Colonic mucosa (tissue), 4 donors: ENCODE measurements at places on chromosomes 1 and 21.

DNA sequence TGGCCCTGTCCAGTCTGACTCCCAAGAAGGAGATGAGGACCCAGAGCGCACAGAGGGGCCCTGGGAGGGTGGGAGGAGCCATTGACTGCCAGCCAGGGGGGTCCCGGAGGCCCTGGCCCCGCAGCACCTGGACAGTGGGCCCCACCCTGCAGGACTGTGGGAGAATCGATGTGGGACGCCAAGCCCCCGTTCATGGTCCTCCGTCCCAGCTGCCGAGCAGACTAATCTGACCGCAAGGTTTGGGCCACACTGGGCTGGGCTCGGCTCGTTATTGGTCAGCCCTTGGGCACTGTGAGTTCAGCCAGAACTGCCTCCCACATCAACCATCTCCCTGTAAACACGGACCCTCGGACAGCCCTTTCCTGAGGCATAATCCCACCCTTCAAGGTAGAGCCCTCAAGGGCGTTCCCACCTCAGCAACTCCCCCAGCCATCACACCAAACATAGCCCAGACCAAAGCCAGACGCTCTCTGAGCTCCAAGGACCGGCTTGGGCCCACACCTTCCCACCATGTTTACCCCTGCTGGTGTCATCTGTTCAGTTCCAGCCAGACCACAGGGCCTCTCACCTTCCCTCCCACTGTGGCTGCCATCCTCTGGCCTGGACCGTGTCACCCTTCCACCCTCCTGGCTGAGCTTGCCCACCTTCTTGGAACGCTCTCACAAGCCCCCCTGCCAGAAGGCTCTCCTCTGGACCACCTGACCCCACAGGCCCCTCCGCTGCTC, 16.2 kb upstream of the POFUT2 start:
- no peak for DNase-seq

GRCh38 chr1:245810181-245810769, 655.5 kb downstream of the KIF26B start:
- DNase-seq = no peak

GRCh38 chr1:87478231-87478630, 149.6 kb downstream of the LMO4 start:
- DNase-seq = no peak

GRCh38 chr1:32106663-32107275, 1.1 kb upstream of the KPNA6 start:
- DNase-seq = no peak

GRCh38 chr1:207823880-207824566, 72.2 kb downstream of the CD46 start:
- DNase-seq = peak; percentile 85

DNA sequence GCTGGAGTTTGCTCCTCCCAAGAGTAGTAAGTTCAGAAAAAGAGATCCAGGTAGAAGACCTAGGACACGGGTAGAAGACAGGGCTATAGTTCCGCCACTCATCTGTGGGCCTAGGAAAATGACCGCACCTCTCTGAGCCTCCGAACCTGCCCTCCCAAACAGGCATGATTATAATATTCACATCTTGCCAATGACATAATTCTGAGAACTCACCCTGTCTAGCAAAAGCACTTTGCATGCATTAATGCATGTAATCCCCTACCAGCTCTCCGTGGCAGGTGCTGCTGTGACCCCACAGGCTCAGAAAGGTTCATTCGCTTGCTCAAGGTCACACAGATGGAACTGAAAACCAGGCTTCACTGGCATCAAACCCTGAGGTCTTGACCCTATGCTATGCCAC, 88.0 kb downstream of the SPSB1 start:
- DNase-seq = no peak

DNA sequence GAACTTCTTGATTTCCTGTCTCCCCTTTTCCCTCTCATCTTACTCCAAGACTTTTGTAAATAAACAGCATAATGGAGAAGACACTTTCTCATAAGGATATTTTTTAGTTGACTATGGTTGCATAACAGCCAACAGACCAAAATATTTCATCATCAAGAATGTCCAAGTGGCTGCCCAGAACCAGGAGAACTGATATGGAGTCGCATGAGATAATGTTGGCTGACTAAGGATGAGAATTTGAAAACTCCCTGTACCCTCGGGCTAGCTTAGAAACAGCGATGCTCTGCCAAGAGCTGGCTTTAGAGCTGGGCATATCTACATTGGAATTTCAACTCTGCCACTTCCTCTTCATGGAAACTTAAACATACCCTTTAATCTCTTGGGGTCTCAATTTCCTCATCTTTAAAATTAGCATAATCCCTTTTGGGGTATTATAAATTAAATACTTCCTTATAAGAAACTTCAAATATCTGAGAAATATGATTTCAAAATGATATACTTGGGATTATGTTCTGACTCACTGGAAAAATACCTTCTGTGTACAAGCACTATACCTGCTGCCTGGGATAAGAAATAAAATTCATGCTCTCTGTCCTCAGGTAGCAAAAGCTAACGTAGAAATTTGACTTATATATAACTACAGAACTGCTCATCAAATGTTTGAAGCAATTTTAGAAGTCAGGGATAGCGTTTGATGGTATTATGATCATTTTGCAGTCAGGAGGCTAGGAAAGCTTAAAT, 777.3 kb downstream of the LTN1 start:
- DNase-seq = no peak

DNA sequence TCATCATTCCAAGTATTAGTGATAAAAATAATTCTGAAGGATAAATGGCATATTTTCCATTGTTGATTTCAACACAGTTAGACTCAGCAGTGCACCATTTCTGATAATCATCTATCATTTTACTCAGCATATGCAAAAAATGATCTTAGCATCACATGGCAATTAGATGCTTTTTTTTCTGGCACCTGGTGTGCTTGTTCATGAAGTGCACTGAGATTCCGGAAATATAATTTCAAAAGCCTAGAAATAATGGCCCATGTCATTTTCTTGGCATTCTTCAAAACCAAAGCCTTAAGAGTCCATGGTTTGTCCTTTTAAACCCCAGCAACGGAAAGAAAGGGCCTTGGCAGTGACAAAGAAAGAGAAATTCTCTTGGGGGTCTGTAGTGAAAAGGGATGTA, 278.8 kb downstream of the KIF26B start:
- DNase-seq = no peak

DNA sequence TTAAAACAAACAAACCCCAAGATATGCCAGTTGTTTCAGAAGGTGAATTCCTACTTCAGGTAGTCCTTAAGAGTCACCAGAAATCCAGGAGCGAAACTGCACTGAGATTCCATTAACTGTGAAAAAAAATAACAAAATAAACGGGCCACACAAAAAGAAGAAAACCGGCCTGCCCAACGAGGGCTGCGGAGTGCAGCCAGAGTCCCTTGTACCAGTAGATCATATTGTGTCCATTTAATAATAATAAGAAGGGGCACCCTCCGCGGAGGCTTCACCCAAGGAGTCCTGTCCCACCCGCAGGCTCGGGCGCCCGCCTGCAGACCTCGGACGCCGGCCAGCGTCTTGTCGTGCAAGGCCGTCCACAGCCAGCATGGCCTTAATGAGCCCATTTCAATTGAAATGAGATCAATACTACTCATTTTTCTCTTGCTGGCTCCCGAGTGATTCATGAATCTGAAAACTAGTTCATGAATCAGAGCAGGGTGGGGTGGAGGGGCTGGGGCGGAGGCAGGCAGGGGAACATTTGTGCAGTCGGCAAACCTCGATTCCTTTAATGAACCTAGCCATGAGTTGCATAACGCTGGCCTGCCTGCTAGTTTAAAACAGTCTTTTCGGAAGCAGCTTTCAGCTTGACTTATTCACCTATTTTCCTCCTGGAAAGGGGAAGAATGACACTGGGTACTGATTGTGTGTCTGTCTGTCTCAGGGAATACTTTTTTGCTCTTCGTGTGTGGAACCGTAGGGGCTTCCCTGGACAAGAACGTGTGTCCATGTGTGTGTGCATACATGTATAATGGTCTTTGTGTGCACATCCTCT, 113.1 kb upstream of the IRF2BP2 start:
- DNase-seq = peak; percentile 65

DNA sequence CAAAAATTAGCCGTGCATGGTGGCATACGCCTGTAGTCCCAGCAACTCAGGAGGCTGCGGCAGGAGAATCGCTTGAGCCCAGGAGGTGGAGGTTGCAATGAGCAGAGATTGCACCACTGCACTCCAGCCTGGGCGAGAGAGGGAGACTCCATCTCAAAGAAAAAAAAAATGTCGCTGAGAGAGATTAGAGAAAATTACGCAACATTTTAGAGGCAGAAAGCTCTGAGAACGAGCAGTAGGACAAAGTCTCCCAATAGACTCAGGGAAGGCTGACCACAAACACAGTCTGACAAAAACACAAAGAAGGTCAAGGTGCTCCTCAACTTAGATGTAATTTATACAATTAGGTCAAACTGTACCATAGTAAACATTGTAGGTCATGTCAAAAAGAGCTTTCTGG, 367.6 kb upstream of the ZRANB2 start:
- no peak for DNase-seq

- DNase-seq = no peak
Measured at GRCh38 chr1:38712046-38712445, 147.5 kb downstream of the RRAGC start.

GRCh38 chr1:53291574-53291973, 36.3 kb downstream of the LRP8 start:
- no peak for DNase-seq

DNA sequence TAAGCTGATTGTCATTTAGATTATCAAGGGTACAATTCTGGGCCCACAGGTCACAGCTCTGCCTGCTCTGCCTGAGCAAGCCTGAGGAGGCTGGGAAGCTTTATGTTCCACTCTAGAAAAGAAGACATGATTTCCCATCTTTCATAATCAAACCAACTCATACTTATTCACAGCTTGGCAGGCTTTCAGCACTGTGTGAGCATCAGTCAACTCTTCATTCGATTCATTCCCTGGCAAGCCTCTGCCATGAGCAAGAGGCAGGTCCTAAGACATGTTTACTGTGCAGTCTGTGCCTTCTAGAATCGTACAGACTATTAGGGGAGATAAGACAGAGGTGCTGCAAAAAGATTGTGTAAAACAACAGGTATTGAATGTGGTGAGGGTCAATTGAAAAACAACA, 24.5 kb upstream of the KIRREL1 start:
- no peak for DNase-seq

DNA sequence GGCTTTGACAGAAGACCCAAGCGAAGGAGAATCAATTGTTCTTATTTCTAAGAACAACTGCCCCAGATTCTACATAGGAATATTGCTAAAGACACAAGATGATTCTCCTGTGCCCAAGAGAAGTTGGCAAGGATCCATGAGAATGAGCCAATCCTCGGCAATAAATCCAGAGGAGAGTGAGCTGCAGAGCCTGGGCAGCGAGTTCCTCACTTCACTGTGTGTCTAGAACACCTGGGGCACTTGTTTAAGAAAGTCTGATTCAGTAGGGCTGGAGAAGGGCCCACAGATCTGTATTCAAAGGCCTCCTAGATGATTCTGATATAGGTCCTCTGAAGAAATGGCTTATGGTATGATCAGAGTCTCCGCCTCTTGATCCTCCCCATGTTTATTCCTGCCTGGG, 31.8 kb downstream of the GADD45A start:
- DNase-seq = peak; percentile 83

- DNase-seq = no peak
Measured at GRCh38 chr1:98077691-98078090, 156.9 kb upstream of the DPYD start.

GRCh38 chr21:42763581-42764442, 110.4 kb downstream of the PDE9A start:
- no peak for DNase-seq

GRCh38 chr1:9397997-9398526, 105.4 kb downstream of the SPSB1 start:
- no peak for DNase-seq

- no peak for DNase-seq
Measured at GRCh38 chr1:165753934-165754333, 14.7 kb downstream of the TMCO1 start.

GRCh38 chr1:193019442-193020026, 39.6 kb downstream of the UCHL5 start:
- DNase-seq = no peak

GRCh38 chr1:95013950-95014574, 58.7 kb downstream of the ALG14 start:
- no peak for DNase-seq

DNA sequence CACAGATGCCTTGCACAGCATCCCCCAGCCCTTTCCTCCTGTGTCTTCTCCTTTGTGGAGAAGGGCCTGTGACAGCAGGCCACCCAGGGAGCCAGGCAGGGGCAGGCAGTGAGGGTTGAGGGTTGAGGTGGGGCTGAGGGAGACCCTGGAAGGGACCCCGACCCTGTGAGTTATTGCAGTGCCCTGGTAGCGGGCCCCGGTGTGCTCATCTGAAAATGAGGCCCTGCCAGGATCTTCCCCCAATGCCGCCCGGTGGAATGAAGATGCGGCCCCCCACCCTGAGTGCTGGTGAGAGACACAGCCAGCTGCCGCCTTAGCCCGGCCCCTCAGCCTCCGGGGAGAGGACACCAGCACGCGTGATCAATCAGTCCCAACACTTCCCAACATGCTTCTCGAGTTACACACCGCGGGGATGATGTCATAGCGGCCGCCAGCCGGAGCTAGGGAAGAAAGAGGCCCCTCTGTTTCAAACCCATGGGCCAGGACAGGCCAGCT, 36.2 kb upstream of the ACTRT2 start:
- no peak for DNase-seq

- no peak for DNase-seq
Measured at GRCh38 chr1:54380290-54380882, 25.8 kb downstream of the SSBP3 start.

DNA sequence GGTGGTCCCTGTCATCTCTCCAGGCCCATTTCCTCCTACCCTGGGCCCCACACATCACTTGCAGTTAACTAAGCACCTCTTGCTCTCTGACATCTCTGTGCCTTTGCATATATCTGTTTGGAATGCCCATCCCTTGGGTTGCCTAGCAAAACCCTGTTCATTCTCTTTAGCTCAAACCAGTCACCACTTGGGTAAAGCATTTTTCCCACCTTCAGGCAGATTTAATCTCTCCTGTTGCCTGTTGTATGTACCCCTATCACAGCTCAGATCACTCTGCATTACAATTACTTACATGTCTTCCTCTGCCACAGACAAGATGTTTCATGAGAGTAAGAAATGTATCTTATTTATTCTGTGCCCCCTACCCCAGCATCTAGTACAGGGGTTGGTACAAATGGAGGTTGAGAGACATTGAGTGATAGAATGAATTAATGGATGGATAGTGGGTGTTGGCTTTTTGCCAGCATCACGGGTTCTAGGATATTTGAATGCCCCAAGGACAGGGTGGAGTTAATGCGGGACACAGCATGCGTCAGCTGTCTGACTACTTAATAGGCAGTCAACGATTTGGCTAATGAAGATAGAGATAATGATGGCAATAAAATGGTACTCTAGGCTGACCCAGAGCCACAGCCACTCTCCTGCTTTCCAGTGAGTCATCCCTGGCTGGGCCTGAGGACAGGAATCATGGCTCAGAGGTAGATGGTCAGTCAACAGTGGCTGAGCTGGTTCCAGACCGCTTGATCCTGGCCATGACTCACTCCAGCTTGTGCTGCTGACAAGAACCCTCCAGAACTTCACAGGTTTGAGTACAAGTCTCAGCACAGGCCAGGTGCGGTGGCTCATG, 6.5 kb downstream of the NR0B2 start:
- DNase-seq = no peak
